ENCODE measurements at places on chromosomes 6 and 20.

- DNase-seq = no peak
These were observed 5.6 kb downstream of the PCIF1 start for GRCh38 chr20:45940053-45940452.

DNA sequence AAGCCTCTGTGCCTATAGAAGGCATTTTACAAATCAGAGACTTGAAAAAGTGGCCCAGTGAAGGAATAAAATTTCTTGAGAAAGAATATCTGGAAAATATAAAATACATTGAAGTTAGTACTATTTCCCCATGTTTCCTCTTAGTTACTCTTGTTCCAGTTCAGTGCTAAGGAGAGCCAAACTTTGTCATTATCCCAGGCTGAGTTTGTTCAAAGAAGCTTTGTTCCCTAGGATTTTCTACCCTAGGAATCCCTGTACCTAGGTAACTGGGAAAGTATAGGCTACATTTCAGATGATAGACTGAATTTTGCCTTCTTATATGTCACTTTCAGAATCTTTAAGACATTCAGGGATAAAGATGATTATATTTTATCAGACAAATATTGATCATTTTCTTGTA, 1395.7 kb upstream of the MAP3K7 start:
- no peak for DNase-seq

DNA sequence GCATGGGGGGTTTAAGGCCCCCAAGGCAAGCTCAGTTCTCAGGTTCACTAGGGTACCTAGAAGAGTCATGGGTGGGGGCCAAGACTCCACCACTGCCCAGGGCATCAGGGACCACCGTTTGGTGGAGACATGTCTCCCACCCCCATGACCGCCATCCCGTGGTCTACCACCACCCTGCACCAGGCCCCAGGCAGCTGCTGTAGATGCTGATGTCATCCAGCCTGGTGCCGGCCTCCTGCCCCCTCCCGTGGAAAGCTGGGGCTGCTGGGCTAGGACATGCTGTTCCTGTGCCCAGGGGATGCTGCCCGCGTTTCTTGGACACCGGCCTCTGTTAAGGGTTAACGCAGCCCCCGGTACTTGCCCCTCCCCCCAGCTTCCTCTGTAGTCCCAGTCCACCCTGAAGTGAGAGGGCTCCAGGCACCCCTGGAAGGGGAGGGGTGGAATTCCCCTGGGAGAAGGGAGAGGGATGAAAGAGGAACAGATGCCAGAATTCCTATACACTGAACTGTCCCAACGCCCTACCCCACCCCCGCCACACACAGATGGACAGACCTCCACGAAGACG, 587 bp downstream of the IP6K3 start:
- DNase-seq = no peak

DNA sequence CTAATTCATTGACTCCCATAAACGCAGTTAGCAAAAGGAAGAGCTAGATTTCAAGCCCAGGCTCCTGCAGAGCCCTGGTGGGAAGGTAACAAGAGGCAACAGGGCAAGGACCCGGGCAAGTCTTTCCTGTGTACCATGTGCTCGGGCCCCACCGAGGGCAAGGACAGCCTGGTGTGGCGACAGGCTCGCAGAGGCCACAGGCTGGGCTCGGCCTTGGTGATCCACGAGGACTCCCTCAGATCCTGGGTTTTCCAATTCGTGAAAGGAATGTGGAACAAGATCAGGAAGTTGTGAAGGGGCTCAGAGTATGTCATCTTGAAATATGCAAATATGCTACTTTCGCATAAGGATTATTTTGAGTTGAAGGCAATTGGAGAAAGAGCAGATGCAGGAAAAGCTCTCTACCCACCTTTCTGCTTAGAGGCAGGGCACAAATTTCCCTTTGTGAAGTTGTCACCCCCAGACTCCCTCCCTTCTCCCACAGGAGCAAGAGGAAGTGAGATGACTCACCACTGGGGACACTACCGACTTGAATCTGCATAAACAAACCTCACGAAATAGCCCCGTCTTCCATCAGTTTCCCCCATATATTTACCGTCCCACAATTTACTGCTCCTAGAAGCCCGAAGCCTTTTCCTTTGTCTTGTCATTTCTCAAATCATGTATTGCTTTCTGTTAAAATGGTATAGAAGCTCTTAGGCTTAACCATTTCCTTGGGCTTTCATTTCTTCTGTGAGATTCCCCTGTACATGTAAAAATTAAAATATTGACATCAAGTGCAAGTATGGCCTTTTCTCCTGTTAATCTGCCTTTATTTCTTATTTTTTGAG, 79.0 kb downstream of the PSMG4 start:
- DNase-seq = no peak

- DNase-seq = no peak
These were observed 107.2 kb downstream of the AGPAT4 start for GRCh38 chr6:161166677-161167076.

DNA sequence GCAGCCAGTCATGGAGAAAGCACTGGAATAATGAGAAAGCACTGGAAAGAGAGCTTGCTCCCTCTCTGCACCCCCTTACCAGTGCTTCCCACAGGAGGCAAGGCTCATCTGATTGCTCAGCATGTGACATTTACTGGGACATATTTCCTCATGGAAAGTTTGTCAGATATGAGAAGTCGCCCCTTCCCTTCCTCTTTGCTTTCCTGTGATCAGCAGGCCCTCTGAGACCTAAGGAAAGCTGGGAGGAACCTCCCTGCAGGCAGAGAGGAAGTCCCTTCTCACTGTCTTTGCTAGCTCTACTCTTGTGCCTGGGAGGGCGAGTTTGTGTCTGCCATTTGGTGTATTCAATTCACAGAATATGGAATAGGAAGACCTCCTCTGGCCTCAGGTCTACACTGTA, 283.8 kb downstream of the ALDH8A1 start:
- DNase-seq = no peak

All from activated T-cell treated with anti-CD3 and anti-CD28 coated beads, Interleukin-2, amount 50 U/mL, for 24 hours (primary cell).